SK-MEL-5 (cell line): ENCODE measurements at places on chromosomes 5 and 9.
A peak's percentile ranks its signal among the peaks of the same experiment; 100 is the strongest.

GRCh38 chr5:55101556-55102276 is 730 bp upstream of the GZMA start:
- DNase-seq = no peak

- no peak for DNase-seq
Measured at GRCh38 chr5:123398058-123398733, 25.0 kb downstream of the CEP120 start.

DNA sequence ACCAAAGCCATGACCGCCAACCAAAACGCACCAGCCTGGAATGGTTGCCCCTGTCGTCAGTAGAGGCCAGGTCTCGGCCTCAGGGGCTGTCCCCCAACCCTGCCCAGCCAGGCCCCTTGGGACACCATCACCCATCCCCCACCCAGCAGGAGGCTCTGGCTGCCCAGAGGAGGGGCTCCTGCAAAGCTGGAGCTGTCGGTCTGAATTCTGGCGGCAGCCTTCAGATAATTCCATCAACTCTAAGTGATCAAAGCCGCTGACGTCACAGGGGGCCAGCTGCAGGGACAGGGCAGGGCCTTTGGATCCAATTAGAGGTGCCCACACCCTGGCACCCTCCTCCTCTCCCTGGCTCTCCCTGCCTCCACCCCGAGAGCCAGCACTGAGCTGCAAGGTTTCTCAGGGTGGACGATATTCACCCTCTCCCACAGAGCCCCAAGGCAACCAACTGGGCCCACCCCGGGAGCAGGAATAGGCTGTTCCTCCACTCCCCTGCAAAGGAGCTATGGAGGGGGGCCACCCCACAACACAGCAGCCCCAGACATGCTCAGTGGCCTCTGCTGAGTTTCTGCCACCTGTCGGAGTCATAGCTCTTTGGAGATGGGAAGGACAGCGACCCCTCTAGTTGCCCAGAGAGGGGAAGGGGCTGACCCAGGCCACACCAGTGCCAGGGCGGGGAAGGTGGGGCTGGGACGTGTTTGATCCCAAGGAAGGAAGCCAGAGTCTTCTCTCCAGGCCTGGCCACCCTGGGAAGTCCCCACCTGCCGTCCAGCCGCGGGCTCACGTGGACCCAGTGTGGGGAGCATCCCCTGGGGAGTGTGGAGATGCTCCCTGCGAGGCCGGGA is 78.4 kb downstream of the NTNG2 start:
- DNase-seq = no peak

GRCh38 chr9:93473411-93473810 is 20.0 kb upstream of the FAM120AOS start:
- no peak for DNase-seq

GRCh38 chr5:37738057-37738691 is 101.7 kb downstream of the GDNF start:
- DNase-seq = peak; percentile 96

GRCh38 chr9:21995006-21995665 is 545 bp downstream of the CDKN2B-AS1 start:
- no peak for DNase-seq

DNA sequence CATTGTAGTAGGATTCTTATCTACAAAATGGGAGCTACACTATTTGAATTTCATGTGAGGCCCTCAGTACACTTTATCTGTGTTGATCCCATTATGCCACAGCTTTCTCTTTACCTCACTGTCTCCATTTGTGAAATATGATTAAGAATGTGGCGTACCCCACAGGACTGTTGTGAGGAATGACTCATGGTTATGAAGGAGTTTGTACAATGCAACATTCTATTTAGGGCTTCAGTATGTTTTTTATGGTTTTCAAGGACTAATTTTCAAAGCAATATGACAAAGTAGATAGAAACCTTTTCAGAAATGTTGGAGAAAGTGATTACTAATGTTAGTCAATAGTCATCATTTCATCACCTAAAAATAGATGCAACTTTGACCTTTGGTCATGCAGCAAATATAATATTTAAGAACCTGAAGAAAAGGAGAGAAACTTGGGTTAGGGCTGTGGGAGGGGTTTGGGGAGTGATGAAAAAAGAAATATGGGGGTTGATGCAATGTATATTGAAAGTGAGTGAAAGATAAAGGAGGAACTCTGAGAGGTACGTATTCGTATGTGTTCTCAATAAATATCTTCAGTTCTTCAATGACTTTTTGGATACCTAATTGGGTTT is 53.7 kb upstream of the PIP5K1B start:
- DNase-seq = no peak

DNA sequence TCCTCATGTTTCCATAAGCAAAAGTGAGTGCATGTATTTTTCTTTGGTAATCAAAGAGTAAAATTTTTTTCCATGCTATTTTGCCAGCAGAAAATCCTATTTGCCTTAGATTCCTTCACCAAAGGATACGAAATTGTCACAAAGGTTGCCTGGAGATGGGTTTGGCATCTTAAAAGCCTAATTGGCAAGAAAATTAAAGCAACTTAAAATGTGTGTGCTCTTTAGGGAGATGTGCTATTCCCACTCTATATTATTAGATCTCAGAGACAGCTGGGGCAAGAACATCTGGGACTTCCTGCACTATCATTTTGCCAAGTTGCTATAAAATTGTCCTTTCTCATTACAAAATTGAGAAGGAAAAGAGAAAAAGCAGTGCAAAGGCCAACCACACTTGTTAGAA is 146.1 kb downstream of the PLCXD3 start:
- no peak for DNase-seq

GRCh38 chr5:9558319-9558965 is 12.6 kb upstream of the SEMA5A start:
- no peak for DNase-seq

GRCh38 chr9:79858508-79858907 is 286.7 kb downstream of the TLE4 start:
- peak; percentile 60 for DNase-seq

DNA sequence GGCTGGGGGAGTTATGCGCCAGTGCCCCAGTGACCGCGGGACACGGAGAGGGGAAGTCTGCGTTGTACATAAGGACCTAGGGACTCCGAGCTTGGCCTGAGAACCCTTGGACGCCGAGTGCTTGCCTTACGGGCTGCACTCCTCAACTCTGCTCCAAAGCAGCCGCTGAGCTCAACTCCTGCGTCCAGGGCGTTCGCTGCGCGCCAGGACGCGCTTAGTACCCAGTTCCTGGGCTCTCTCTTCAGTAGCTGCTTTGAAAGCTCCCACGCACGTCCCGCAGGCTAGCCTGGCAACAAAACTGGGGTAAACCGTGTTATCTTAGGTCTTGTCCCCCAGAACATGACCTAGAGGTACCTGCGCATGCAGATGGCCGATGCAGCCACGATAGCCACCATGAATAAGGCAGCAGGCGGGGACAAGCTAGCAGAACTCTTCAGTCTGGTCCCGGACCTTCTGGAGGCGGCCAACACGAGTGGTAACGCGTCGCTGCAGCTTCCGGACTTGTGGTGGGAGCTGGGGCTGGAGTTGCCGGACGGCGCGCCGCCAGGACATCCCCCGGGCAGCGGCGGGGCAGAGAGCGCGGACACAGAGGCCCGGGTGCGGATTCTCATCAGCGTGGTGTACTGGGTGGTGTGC is at the start of gene RXFP3:
TSS of gene RXFP3 (plus strand) at position 6 of the 636 bp plus-strand sequence. CDS start at position 361, 355 bp downstream.
- no peak for DNase-seq

- DNase-seq = no peak
Measured at GRCh38 chr9:16396389-16396788, 474.1 kb downstream of the BNC2 start.

GRCh38 chr5:125476901-125477585 is 730.6 kb upstream of the ZNF608 start:
- DNase-seq = no peak

- DNase-seq = no peak
Measured at GRCh38 chr9:9719373-9720112, 893.3 kb downstream of the PTPRD start.

- DNase-seq = no peak
Measured at GRCh38 chr5:167801999-167802398, 489.4 kb upstream of the WWC1 start.

- peak; percentile 56 for DNase-seq
Measured at GRCh38 chr5:129991780-129992179, 87.5 kb downstream of the CHSY3 start.

- DNase-seq = no peak
Measured at GRCh38 chr5:63686181-63686580, 276.1 kb downstream of the HTR1A start.

- no peak for DNase-seq
Measured at GRCh38 chr5:33824516-33825195, 67.1 kb downstream of the ADAMTS12 start.

GRCh38 chr9:110777876-110778215 is 109.3 kb downstream of the MUSK start:
- DNase-seq = no peak

- no peak for DNase-seq
Measured at GRCh38 chr5:158261674-158262367, 402.9 kb upstream of the CLINT1 start.

DNA sequence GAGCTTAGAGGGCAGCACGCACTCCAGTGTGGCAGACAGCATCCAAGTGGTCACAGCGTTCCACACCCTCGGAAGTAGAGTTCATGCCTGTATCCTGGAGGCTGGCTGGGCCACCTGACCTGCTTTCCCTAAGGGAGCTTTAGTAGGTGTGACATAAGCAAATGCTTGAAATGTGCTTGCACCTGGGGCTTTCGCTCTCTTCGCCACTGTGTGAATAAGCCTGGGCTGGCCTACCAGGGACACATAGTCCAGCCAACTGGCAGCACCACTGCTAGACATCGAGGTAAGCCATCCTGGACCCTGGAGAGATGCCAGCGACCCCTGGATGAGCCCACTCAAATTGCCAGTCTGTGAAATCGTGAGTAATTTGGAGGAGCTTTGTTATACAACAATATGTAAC is 24.9 kb upstream of the IRX4 start:
- DNase-seq = no peak

- DNase-seq = no peak
Measured at GRCh38 chr5:148403344-148403743, 19.6 kb downstream of the FBXO38 start.

DNA sequence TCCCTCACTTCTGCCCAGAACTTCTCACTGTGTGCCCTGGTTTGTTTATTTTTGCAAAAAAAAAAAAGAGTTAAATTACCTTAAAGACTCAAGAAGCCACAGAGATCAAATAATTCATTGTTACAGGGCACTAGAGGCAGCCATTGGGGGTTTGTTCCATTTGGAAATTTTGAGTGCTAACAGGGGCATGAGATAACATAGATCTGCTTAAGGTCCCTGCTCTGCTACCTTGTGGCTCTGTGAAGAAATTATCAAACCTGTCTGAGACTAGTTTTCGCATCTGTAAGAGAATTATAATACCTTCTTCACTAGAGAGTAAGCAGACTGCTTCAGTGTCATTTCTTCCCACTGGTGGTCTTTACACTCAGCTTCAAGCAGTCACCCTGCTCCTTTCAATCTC is 394 bp downstream of the TLR4 start:
- no peak for DNase-seq

- DNase-seq = no peak
Measured at GRCh38 chr5:163105456-163105855, 331.9 kb upstream of the CCNG1 start.

GRCh38 chr9:135330307-135330631 is 149.3 kb upstream of the PPP1R26 start:
- DNase-seq = no peak

DNA sequence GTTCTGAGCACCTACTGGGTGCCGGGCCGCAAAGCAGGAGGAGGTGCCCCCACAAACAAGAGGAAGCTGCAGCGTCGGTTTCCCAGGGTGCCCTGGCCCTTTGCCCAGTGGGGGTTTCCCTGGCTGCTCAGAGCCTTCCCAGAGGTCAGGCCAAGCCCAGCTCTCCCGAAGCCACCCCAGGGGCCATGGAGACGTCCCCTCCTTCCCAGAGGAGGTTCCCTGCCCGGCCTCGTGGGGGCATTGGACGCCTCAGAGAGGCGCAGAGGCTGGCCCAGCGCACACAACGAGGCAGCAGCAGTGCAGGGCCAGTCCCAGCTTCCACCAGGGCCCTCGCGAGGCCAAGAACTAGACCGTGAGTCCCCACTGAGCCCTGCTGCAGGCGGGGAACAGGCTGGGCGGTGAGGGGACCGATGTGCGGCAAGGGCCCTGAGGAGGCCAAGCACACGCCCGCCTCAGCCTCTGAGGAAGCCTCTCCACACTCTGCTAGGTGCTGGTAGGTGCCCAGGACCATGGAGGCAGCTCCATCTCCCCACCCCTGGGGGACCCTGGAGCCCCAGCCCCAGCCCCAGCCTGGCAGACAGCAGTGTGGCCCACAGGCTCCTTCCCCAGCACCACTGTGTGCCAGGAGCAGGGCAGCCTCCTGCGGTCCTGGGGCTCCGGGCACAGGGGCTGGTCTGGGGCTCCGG is 7.0 kb downstream of the DIPK1B start:
- no peak for DNase-seq

DNA sequence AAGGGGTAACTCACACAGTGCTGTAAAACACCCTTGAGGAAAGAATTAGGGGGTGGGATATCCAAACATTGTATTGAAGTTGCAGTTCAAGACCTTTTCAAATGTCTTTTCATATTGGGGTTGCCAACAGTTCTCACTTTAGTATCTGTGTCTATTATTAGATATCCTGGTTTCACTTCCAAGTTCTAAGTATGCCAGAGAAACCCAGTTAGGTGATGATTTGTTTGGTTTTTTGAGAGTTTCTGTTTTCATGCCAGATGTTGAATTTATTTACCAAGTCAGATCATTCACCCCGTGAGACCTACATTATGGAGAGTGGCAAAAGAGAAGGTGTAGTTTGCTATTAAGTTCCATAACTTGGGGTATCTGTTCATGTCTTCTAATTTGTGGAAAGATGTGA is 64.5 kb downstream of the C9orf152 start:
- no peak for DNase-seq

- DNase-seq = no peak
Measured at GRCh38 chr5:161988077-161988476, 79.5 kb upstream of the GABRG2 start.

DNA sequence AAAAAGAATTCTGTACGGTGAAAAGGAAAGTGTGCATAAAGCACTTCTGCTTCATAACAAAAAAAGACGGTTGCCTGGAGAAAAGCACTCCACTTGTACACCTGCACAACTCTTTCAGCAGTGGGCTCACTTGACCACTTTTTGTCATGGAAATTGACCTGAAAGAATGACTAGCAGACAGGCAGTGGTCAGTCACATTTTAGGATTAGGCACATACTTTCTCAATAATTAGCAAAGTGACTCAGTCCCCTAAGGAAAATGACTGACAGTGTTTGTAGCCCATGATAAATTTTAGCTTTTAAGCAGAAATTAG is 169.3 kb downstream of the FANCC start:
- DNase-seq = no peak
